ENCODE measurements at places on chromosomes 12 and 14.
A peak's percentile ranks its signal among the peaks of the same experiment; 100 is the strongest.

DNA sequence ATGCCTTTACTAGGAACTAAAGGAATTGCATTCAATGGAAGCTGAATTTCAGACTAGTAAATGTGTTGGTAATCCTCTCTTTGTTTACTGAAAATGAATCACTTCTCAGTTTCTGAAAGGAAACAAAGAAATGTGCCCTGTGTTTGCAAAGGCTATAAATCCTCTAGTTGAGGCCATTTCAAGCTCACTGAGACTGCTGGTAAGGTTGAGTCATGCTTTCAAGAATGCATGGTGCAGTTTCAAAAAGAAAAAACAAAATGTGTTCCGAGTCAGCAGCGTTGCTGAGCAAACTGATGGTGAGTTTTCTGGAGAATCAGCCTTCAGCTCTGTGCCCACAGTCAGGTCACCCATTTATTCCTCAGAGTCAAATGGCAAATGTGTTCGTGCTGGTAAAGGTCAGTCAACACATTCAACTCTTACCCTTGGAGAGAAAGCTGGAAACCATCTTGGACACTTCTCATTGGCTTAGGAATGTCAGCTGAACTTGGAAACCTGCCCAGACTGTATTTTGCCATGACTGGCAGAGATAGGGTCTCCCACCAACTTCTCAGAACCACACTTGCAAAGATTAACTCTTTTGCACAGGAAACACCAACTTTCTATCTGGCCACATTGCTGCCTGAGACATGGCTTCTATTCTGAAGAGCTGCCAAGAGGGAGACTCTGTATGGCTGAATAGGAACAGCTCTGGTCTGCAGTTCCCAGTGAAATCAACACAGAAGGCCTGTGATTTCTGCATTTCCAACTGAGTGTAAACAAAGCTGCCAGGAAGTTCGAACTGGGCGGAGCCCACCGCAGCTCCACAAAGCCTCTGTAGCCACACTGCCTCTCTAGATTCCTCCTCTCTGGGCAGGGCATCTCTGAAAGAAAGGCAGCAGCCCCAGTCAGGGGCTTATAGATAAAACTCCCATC is 484.4 kb downstream of the ATP23 start:
- DNase-seq = peak; percentile 17

GRCh38 chr14:46818147-46818546 is 166.6 kb upstream of the RPL10L start:
- DNase-seq = no peak

DNA sequence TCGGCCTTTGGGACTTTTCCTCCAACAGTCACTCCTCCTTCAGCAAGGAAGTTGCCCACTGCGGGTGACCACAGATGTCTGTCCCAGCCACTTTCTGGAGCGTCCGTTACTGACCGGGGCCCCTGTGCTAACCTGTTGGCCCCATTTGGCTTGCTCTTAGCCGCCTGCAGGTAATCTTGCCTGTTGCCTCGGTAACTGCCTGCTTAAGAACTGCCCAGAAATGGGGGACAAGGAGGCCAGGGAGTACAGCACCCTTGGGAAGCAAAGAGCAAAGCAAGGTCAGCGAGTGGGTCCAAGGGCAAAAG is 338.8 kb upstream of the SFSWAP start:
- no peak for DNase-seq

- DNase-seq = no peak
Measured at GRCh38 chr14:54695196-54695595, 128.3 kb downstream of the SAMD4A start.

GRCh38 chr14:99909513-99910064 is 116.4 kb downstream of the EML1 start:
- no peak for DNase-seq

DNA sequence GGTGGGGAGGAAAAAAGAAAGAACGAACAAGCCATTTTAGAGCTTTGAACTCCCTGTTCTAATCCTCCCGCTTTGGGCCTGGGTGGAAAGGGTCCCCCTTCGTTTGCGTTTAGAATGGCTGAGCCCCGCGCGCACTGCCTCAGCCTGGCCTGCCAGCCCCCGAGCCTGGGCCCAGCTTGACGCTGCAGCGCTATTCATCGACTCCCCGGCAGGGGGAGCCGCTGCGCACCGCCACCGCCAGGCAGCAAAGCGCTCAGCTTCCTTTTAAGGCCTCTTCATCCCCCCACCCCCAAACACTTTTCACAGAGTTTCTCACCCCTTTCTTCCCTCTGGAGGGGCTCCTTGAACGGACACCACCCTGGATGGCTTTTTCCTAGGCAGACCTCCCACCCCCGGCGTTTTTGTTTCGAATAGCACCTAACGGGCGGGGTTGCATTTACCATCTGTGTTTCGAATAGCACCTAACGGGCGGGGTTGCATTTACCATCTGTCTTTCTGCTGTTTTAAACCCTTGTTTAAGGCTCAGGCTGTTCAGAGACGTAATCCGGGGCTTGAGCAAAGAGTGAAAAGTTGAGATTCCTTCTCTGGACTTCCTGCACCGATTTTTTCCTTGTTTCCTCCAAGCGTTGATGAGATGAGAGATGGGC is 56.4 kb upstream of the PIWIL1 start:
- DNase-seq = peak; percentile 39

- DNase-seq = no peak
Measured at GRCh38 chr12:52404951-52405350, 1.2 kb downstream of the KRT82 start.

GRCh38 chr14:100285021-100285912 is 21.0 kb downstream of the SLC25A29 start:
- DNase-seq = peak; percentile 92

DNA sequence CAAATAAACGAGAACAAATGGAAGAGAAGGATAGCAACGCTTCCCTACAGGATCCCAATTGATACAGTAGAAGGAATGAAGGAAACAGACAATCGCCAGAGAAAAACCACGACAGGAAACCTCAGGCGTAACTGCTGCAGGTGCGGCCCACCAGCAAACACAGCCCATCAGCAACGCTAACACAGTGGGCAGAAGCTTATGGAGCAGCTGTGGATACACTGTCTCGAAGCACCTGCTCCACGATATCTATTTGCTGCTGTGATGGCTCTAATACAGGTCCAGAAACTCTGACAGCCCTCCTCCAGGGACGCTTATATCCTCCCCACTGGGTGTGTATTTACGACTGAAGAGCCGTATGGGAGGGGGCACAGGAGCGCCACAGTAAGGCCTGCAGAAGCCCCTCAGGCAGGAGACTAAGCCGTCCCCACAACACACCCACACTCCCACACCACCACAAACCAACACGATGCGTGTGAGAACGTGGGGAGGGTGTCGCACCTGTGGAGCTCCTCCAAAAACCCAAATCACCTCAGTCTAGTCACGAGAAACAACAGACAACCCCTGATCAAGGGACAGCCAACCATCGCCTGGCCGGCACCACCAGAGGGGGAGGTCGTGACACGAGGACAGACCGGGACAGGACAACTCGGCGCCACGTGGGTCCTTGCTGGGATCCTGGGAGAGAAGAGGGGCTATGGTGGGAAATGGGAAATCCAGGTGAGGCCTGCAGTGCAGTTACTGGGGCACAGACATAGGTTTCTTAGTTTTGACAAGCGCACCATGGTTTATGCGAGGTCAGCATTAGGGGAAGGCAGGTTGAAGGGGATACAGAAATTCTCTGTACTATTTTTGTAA is 24.0 kb downstream of the POLE start:
- DNase-seq = no peak

DNA sequence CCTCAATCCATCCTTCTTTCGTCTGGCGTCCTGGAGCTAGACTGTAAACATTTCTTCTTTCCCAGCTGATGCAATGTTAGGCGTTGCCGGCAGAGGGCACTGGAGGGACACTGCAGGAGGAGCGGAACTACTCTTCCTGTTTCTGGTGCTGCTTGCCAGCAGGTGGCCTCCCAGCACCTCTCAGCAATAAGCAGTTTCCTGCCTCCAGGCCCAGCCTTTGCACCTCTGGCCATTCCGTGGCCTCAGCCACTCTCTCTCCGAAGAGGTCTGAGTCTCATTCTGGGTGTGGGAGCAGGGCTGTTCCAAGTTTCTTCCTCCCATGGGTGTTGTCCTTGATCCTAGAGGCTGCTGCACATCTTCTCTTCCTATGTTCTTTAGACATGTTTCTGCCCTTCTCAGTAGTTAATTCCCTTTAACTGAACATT is 7.5 kb upstream of the ASPG start:
- DNase-seq = peak; percentile 94

GRCh38 chr14:64937171-64937820 is 5.2 kb downstream of the GPX2 start:
- DNase-seq = no peak

DNA sequence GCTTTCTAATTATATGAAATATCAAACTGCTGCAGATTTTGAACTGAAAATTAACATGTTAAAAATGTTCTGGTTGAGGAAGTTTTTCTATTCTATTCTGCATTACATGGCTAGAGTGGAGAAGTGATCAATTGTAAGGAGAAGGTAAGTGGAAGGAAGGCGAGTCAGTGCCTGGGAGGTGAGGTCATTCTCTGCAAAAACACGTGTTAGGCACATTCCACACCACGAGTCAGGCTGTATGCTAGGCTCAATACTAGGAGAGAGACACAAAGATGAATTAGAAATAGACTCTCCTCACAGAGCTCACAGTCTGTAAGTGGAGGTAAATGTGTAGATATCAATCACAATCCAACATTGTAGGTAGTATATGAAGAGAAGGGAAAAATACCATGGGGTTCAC is 194.1 kb downstream of the NOVA1 start:
- DNase-seq = no peak

- DNase-seq = no peak
Measured at GRCh38 chr14:50906326-50907065, 34.6 kb downstream of the ABHD12B start.

DNA sequence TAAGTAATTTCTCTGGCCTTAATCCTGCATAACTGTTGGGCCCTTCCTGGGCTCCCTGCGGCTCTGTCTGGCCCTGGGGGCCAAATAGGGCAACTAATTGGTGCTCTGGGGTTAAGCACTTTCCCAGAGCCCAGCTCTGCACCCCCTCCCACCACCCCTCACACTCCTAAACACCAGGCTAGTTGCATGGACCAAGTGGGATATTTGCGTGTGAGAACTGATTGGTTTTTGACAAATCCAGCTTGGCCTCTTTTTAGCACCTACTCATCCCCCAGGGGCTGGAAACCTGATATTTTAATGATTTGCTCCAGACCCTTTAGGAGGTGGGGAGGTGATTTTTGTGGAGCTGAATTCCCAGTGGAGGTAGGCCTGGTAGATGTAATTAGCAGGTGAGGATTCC is 91.9 kb downstream of the DICER1 start:
- no peak for DNase-seq

DNA sequence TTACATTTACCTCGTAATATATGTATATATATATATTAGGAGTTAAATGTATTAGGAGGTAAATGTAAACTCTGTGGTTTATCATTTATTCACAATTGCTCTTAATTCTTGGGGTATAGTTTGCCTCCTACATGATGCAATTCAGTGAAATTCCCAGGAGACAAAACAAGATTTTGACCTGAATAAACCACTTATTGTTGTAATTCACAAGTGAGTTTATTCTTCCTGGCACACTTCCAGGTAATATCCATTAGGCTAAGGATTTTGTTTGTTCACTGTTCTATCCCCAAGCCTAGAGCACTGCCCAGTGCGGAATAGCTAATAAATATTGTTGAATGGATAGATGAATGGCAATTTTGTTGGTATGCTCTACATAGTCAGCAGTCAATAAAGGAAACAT is 3.0 kb downstream of the SMIM10L1 start:
- DNase-seq = no peak

- DNase-seq = no peak
Measured at GRCh38 chr12:32098112-32098511, 8.5 kb upstream of the BICD1 start.

- no peak for DNase-seq
Measured at GRCh38 chr12:52730383-52730782, 27.1 kb upstream of the KRT77 start.

GRCh38 chr14:34126586-34126985 is 175.7 kb upstream of the EGLN3 start:
- no peak for DNase-seq

All from HuH-7 (cell line).